ENCODE measurements at places on chromosomes 7 and 10.

GRCh38 chr10:11698691-11699549 lies 43.3 kb upstream of the ECHDC3 start:
- DNase-seq, result no peak

GRCh38 chr7:17661982-17662585 lies 278.2 kb downstream of the SNX13 start:
- no peak for DNase-seq

GRCh38 chr10:56633876-56634452 lies 272.9 kb upstream of the ZWINT start:
- DNase-seq, result no peak

- peak; percentile 78 for DNase-seq
Observed at GRCh38 chr7:100469227-100470044, 5.4 kb upstream of the SPACDR start.

GRCh38 chr7:150356265-150356897 lies 12.2 kb upstream of the REPIN1 start:
- peak; percentile 29 for DNase-seq

Data from NCI-H1930 (cell line).